ENCODE measurements at places on chromosomes 6 and 20.

DNA sequence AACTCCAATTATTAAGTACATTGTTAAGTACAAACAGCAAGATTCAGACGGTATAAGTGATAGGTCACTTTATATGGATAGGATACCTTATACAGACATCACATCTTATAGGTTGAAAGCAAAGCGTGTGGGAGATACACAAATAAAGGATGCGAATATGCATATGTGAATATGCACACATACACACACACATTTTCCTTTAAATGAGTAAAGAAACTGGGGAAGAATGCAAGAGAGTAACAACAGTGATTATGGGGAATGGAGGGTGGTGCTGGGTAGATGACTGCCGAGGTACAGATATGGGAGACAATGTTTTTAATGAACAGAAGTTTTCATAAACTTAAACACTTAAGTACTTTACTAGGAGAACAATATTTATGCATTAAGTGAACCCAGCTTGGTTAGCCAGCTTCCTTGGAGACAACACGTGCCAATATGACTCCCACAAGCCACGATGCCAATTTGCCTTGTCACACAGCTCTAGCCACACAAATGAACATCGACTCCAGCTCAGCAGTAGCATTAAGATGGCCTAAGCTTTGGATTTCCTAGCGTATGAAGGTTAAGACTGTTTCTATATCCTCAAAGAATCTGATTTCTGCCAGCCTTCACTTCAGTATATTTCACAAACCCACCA, 96.6 kb downstream of the EPB41L2 start:
- DNase-seq = no peak

GRCh38 chr6:107536180-107536961, 46.5 kb downstream of the SOBP start:
- no peak for DNase-seq

- no peak for DNase-seq
Measured at GRCh38 chr20:59007665-59008511, 834 bp upstream of the CTSZ start.

DNA sequence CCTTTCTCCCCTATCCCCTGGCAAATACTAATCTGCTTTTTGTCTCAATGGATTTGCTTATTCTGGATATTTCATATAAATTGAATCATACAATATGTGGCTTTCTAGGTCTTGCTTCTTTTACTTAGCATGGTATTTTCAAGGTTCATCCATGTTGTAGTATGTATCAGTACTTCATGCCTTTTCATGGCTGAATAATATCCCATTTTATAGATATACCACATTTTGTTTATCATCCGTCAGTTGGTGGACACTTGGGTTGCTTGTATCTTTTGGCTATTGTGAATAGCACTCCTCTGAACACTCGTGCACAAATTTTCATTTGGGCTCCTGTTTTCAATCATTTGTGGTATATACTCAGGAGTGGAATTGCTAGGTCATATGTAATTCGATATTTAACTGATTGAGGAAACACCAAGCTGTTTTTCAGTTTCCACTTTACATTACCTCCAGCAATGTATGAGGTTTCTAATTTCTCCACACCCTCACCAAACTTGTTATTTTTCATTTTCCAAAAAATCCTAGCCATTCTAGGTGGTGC, 30.5 kb upstream of the RIPPLY2 start:
- no peak for DNase-seq

- no peak for DNase-seq
Measured at GRCh38 chr6:140897804-140898573, 1234.7 kb upstream of the GJE1 start.

- DNase-seq = no peak
Measured at GRCh38 chr6:135121434-135121833, 59.7 kb upstream of the MYB start.

GRCh38 chr20:45044084-45044573, 56.8 kb downstream of the KCNS1 start:
- peak; percentile 42 for DNase-seq

- DNase-seq = no peak
Measured at GRCh38 chr20:44541992-44542391, 20.1 kb upstream of the SERINC3 start.

GRCh38 chr20:24473435-24474223, 4.2 kb downstream of the SYNDIG1 start:
- no peak for DNase-seq

DNA sequence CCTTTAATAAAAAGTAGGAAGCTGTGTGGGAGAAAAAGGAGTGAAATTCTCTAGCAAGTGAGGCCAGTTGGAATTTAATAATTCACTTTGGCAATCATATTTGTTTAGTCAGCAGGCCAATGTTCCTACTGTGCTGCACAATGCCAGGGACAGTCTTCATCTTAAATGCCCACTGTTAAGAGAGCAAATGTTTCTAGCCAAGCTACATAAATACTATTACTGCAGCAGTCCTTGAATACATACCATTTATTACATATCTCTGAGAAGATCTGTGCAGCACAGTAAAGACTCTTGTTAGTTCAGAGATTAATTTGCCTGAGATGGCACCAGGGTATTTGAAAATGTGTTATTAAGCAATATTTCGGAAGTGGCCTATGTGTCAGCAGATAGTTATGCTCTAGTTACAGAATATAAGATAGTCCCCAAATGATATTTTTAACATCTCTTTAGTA, 105.4 kb downstream of the OGFRL1 start:
- no peak for DNase-seq

DNA sequence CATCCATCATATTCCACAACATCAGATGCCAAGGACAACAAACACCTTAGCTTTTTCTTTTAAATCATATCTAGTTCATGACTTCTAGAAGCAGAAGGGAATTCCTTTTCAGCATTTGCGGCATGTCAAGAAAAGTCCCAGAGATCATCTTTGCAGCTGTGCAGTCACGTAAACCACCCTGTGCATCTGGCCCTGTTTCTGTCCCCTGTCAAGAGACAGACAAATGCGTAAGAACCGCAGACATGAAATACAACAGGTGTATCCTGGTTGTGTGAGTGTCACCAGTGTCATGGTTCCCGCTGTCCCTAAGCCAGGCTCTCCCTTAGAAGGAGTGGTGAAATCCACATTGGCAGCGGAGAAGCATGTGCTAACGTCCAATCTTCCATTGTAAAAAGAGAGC, 28.1 kb downstream of the LY86 start:
- DNase-seq = no peak

GRCh38 chr20:54550776-54551396, 75.5 kb downstream of the DOK5 start:
- no peak for DNase-seq

- DNase-seq = no peak
Measured at GRCh38 chr6:73927421-73927820, 231.4 kb downstream of the CD109 start.

DNA sequence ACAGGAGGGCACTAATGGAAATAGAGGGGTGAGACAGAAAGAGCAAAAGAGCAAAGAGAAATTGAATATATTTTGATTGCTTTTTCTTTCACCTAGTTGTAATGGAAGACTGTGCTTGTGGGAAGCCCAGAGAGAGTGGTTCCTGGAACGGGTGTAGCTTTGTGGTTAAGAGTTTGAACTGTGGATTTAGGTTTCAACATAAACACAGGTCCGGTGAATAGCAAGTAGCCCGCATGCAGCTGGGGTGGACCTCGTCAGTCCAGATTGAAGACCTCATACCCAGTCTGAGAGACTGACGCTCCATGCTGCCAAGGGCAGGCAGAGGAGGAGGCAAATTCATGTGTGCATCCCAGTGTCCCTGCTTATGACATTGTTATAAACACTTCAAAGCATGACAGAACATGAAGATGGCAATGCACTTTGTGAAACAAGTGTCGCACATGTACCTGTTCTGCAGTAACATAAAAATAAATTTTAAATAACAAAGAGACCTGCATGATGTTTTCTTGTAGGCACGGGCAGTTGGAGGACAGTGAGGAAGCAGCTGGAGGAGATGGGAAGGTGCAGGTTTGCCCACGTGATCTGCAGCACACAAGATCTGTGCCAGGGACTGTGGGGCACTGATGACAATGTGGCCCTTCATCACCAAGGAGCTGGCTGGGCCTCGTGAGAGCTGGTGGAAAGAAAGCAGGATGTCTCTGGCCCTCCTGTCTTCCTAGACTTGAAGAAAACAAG, 220.5 kb upstream of the SSTR4 start:
- no peak for DNase-seq

- DNase-seq = no peak
Measured at GRCh38 chr20:53445932-53446331, 147.7 kb downstream of the ZNF217 start.

- no peak for DNase-seq
Measured at GRCh38 chr20:23925789-23926525, 46.4 kb upstream of the CST5 start.

DNA sequence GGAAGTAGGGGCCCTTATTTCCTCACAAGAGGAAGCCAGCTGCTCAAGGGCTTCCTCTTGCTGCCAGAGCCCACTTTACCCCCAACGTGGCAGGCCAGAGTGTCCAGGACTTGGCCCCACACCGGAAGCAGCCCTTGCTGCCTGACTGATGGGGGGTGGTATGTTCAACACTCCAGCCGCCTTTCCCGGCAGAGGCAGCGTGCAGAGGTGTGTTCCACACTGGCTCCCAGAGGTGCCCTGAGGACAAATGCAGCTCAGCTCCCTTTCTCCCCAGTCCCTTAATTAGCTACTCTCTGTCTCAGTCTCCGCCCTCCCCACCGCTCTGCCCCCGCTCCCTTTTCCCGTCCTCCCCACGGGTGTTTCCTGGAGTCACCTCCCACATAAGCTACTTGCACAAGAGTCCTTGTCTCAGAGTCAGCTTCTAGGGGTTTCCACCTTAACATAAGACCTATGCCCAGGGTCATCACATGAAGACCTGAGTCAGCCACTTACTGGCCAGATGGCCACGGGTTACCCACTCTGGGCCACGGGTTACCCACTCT, 61.7 kb upstream of the SHLD1 start:
- DNase-seq = no peak

DNA sequence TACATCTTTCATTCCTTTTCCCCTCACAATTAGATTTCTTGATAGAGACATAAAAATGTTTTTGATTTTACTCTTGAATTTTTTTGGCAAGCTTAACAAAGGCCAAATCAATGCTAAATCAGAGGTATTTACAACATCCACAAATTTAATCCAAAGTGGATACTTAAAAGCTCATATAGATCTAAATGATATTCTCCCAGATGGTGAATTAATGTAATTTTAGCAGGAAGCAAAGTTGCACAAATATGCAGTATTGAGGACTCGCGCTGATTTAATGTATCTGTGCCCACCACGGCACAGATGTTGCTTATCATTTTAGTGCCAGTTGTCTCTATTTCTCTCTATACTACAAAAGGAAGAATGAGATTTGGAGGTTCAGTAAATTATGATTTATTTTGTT, 167.4 kb downstream of the COL19A1 start:
- no peak for DNase-seq

DNA sequence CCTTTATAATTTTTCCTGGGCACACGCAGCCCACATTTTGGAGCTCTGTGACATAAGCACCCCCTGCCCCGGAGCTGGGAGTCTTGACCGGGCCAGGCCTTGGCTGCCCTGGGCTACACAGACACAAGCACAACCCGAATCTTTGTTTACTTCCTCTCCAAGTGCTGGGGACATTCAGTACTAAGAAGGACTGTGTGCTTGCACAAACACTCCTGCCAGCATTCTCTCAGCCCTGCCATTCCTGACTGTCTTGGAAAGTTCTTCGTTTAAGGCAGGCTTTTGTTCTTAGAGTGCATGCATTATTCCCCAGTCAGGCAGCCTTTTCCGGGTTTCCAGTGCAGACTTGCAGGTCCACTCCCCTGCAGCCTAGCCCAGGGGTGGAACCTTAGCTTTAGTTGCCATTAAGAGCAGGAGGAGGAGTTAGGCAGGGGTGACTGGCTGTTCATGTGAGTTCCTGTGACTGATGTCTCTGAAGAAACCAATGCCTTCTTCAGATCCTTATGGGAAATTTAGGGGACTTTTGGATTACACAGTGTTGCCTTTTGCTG, 28.6 kb downstream of the FOXO3 start:
- DNase-seq = peak; percentile 68

DNA sequence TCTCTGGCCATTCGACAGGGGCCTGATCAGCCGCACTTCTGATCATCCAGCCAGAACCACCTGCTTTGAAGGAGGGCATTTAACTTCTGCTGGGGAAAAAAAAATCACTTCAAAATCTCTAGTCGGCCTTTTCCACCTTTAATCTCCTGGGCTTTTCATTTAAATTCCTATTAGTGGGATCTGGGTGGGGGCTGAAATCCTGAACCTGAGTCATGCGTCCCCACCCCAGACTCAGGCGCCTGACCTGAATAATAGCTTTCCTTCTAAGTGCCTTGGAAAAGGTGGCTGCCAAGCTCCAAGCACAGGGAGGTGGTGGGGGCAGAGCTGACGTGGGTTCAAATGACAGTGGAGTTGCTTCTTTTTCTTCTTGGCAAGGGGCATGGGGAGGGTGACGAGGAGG, 246.0 kb upstream of the EXOC2 start:
- DNase-seq = no peak

DNA sequence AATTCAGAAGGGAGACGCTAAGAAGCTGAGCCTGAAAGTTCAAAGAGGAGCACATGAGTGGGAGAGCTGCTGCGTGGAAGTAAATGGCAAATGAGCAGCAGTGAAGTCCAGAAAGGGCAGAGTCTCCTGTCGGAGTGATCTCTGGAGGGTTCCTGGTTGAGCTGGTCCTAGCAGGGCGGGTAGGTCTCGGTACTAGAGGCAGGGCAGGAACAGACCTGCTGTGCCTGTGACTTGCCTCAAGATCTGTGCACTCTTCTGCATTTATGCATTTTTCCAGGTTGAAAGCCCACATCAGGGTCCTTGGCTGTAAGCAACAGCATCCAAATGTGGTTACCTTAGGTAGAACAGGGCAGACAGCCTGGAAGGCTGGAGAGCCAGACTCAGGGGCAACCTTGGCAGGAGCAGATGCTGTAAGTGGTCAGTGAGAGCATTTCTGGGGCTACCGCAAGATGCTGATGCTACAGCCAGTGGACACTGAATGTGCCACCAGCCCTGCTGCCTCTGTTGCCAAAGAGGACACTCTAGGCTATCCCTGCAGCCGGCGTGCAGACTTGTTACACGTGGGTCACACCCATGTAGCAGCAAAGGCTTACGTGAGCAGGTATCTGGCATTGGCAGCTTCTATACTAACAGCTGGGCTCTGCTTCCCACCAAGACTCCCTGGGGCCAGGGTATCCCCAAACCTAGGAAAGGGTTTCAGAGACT, 8.4 kb downstream of the DUSP22 start:
- no peak for DNase-seq

DNA sequence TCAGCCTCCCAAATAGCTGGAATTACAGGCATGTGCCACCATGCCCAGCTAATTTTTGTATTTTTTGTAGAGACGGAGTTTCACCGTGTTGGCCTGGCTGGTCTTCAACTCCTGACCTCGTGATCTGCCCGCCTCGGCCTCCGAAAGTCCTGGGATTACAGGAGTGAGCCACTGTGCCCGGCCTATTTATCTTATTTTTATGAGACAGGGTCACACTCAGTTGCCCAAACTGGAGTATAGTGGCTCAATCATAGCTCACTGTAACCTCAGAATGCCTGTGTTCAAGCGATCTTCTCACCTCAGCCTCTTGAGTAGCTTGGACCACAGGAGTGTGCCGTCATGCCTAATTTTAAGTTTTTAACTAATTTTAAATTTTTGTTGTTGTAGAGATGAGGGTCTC, 114.4 kb downstream of the JARID2 start:
- DNase-seq = no peak
